ENCODE measurements at places on chromosomes 4 and X.

DNA sequence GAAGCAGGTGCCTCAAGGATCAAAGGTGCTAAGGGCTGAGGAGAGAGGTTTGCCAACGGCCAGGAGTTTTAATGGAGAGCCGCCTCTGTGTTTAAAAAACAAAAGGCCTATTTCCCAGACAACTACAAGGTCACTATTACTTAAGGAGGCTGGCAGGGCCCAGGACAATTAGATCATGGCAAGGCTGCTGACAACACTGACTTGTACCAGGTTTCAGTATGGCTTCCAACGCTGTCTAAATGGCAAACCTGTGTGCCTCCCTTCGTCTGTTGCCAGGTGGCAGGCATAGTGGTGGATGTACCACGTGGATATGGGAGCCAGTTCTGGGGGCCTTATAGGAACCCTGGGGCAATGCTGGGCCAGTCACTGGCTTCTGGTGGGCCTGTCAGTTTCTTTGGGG lies 41.0 kb downstream of the NSG1 start:
- DNase-seq = no peak

- DNase-seq = no peak
These were observed 20.2 kb upstream of the UCHL1 start for GRCh38 chr4:41236508-41236907.

DNA sequence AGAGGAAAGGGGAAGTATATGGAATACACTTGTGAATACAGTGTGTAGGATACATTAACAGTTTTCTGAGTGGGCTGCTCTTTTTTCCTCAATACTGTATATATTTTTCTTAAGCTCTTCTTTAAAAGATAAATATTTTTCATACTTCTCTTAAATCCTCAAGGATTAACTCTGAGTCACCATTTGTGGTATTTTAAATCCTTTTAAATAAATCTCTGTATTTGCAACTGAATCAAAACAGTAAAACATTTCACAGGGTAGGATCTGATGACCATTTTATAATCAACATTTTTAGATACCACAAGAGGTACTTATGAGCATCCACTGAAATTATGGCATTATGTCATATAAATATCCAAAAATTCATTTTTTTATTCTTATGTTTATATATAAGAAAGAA lies 87.6 kb downstream of the GAB1 start:
- no peak for DNase-seq

DNA sequence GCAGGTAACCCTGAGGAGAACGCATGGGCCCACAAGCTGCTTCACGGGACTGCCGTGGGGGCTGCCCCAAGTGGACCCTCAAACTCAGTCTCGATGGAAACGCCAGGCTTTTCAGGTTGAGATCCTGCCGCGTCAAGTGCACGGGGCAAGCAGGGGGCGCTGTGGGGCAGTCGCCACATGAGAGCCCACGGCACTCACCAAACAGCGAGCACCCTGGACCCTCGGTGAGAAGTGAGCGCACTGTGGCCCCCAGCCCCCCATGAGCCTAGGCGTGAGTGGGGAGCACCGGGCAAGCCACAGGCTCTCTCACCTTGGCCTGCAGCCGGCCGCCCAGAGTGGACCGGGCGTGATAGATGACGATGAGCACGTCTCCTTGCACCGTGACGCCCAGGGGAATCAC lies 50.9 kb upstream of the CPLX1 start:
- DNase-seq = no peak

- no peak for DNase-seq
These were observed 58.6 kb upstream of the P2RY10 start for GRCh38 chrX:78886550-78886949.

DNA sequence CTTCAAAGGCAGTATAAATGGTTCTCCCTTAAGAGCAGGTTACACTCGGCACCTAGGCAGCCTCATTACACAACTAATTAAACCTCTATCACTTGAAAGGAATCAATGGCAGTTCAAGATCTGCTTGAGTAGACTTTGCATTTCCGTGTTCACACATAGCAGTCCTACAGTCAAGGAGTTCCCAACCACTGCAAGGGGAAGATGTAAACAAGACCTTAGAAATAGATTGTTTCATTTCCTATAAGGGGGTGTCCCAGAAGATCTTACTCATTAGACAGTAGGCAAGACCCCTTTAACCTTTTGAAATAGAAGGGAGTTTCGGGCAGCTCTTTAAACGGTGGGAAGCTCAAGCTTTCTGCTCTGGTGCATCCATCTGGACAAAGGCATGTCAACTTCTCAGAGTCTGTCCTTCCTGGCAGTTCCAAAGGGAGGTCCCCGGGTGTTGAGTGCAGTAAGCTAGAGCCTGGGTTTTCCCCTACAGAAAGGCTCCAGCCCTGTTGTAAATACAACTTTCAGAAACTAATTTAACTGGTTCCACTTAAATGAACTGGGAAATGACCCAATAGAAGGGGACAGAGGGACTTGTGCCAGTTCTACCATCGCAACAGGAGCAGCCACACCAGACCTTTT lies 150.8 kb downstream of the RBMX2 start:
- DNase-seq = no peak

DNA sequence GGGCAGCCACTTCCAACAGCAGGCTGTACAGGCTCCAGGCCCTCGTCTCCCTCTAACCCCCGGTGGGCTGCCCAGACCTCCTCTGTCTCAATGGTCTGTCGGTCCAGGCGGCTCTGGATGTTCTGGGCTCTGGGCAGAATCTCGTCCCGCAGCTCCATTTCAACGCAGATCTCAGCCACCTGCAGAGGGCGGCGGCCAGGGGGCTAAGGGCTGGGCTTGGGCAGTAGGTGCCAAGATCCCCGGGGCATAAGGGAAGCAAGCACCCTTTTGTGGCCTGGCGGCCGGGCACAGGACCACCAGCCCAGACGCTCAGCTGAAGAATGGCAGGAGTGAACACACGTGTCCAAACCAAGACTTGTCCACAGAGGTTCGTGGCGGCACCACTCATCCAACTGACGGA lies 9.2 kb downstream of the AVPR2 start:
- DNase-seq = no peak

GRCh38 chr4:22512306-22512705 lies 3.6 kb downstream of the ADGRA3 start:
- DNase-seq = no peak

GRCh38 chr4:175807547-175807946 lies 4.5 kb downstream of the GPM6A start:
- DNase-seq = no peak
